ENCODE measurements at places on chromosomes 6 and 20.

DNA sequence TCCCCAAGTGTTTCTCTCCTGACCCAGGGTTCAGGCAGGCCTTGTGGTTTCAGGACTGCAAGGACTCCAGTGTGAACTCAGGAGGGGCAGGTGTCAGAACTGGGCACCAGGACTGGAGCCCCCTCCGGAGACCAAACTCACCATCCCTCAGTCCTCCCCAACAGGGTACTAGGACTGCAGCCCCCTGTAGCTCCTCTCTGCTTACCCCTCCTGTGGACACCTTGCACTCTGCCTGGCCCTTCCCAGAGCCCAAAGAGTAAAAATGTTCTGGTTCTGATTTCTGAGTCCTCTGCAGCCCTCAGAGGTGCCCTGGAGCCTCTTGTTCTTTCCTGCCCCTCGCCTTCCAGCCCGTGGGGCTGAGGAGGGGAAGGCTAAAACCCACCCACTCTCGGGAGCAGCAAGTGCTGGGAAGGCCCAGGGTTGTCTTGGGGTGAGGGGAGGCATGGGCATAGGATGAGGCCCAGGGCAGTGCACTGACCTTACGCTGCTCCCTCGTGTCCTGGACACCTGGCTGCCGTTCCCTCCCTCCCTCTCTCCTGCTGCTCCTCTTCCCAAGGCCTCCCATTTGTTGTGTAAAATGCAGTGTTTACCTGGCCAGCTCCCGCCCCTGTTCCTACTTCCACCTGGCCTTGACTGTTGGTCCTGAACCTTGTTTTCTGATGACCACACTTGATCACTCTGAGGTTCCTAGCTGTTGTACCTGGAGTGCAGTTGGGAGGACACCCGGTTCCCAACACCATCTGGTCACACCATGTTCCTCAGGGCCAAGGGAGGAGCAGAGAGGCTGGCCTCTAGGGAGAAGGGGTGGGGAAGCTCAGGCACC, 9.9 kb downstream of the CNPY3 start:
- no peaks in the 10 kb centered on the region for H3K4me1 ChIP-seq
- no peaks in the 10 kb centered on the region for H3K27me3 ChIP-seq
- H3K36me3 ChIP-seq: peaks cover 62% of the 10 kb centered on the region
- no peak overlapping the region for H3K4me3 ChIP-seq
- no peak overlapping the region for H3K27ac ChIP-seq
- DNase-seq: no peak

DNA sequence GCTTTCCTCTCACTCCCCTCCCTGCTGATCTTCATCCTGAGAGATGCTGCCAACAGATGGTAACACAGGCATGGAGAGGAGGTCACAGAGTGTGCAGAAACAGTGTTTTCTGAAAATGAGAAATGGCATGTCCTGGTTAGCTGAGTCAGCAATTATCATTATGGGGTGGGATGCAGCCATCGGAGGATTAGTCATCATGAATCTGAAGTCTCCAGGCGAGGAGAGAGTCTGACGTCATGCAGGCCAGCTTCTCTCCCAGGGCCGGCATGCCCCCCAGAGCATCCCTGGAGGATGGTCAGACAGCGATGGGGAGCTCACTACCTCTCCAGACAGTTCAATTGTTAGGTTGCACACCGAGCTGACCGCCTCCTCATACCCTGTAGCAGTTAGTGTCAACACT, 4.7 kb upstream of the GTSF1L start:
- H3K4me1 ChIP-seq: no peaks in the 10 kb centered on the region
- H3K27ac ChIP-seq: no peak overlapping the region
- H3K4me3 ChIP-seq: no peak overlapping the region
- no peak for DNase-seq

DNA sequence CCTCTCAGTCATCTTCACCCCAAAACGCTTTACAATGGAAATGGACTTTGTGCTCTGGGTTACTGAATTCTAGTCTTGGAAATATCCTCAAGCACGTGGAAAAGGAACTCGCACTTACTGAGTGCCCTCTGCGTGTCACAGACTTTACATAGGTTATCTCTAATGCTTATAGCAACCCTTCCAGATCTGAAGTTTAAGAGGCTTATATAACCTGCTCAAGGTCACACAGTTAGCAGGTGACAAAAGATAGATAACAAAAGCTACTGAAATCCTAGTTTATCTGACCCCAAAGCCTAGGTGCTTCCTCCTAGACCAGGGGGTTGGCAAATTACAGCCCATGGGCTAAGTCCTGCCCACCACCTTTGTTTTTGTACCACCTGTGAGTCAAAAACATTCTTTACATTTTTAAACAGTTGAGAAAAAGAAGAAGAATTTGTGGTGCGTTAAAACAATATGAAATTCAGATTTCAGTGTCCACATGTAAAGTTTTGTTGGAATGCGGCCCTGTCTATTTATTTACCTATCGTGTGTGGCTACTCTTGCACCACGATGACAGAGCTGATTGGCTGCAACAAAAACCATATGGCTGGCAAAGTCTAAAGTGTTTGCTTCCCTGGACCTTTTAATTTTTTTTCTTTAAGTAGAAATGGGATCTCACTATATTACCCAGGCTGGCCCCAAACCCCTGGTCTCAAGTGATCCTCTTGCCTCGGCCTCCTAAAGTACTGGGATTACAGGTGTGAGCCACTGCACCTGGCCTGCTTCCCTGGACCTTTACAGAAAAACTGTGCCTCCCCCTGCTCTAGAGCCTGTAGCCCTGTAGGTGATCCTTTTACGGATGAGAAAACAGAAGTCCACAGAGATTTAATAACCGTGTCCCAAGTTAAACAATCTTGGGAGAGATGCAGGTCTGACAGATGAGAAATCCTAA, 110.2 kb upstream of the RREB1 start:
- H3K36me3 ChIP-seq: no peaks in the 10 kb centered on the region
- H3K27me3 ChIP-seq: no peaks in the 10 kb centered on the region
- no peaks in the 10 kb centered on the region for H3K4me1 ChIP-seq
- no peak overlapping the region for H3K4me3 ChIP-seq
- DNase-seq: no peak
- H3K27ac ChIP-seq: no peak overlapping the region

DNA sequence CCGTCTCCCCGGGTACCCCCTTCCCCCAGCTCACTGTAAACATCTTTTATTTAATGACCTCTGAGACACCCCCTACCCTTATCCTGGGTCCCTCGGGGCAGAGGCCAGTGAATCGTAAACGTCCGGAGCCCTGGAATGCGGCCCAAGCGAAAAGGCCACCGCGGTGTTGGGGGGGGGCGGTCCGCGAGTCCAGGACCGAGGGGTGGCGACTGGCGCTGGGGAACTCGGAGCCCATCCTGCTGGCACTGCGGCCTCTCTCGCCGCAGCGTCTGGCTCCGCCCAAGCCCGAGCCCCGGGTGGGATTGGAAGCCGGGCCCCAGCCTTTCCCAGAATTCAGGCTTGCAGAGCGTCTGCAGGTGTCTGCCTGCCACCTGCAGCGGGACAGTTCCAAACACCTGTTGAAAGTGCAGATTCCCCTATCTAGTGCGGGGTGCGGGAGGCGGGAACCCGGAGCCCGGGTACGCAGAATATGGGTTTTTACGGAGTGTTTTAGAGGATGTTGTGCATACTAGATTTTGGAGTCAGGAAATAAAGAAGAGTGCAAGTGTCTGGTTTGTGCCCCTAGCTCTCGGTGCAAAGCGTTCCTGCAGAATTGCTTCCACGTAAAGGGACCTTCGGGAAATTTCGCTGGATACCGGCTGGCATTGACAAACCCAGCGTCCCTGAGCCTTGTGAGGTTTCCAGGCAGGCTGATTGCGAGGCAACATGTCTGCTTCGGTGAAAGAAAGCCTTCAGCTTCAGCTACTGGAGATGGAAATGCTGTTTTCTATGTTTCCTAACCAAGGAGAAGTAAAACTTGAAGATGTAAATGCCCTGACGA, 800 bp downstream of the RWDD2A start:
- peak; percentile 26 for DNase-seq
- H3K27ac ChIP-seq: peak overlapping the region; percentile 82
- no peaks in the 10 kb centered on the region for H3K36me3 ChIP-seq
- peak overlapping the region; percentile 94 for H3K4me3 ChIP-seq

GRCh38 chr6:26056583-26057350, 30.5 kb upstream of the HFE start:
- H3K4me3 ChIP-seq: peak overlapping the region; percentile 70
- no peaks in the 10 kb centered on the region for H3K27me3 ChIP-seq
- H3K36me3 ChIP-seq: no peaks in the 10 kb centered on the region
- peak overlapping the region; percentile 79 for H3K27ac ChIP-seq

GRCh38 chr6:31090973-31091364, 21.4 kb downstream of the C6orf15 start:
- H3K36me3 ChIP-seq: no peaks in the 10 kb centered on the region
- H3K4me3 ChIP-seq: no peak overlapping the region
- DNase-seq: no peak
- H3K27me3 ChIP-seq: no peaks in the 10 kb centered on the region
- H3K4me1 ChIP-seq: peaks cover 24% of the 10 kb centered on the region

DNA sequence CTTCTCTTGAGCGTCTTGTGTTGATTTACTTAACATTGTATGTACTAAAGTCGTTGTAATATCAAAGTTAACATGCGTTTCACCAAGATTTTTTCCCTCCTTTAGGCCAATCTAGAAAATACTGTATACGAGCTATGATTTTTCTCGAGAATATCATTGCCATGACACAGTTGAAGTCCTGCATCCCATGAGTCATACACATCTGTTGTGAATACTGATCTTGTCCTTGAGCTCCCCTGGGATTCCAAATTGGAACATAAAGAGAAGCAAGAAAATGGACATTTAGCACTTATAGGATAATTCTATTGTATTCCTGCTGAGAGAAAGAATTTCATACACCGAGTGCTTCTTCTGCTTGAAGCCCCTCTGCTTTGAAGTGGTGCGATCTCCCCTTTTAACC, 109.6 kb downstream of the SLC35B3 start:
- no peak for DNase-seq
- H3K4me3 ChIP-seq: no peak overlapping the region
- H3K27me3 ChIP-seq: no peaks in the 10 kb centered on the region
- H3K4me1 ChIP-seq: no peaks in the 10 kb centered on the region

DNA sequence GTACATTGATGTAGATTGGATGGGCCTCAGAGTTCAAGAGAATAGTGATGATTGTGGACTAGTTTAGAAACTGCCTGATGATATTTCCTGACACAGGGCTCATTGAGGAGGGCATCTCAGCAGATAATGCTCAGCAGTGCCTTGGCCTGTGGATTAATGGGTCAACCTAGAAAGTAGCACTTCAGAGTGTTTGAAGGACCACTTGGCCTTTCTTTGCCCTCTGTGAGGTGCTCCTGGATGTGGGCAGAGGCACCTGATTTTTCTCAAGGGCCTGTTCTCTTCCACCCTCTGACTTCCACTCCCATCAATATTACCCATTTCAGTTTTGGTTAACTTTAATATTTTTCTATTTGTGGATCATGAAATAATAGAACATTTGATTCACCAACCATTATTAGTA, 270.6 kb upstream of the BMP2 start:
- H3K27me3 ChIP-seq: no peaks in the 10 kb centered on the region
- H3K36me3 ChIP-seq: no peaks in the 10 kb centered on the region
- no peak overlapping the region for H3K27ac ChIP-seq
- DNase-seq: no peak
- H3K4me1 ChIP-seq: no peaks in the 10 kb centered on the region

- H3K36me3 ChIP-seq: no peaks in the 10 kb centered on the region
- no peaks in the 10 kb centered on the region for H3K27me3 ChIP-seq
- no peak overlapping the region for H3K27ac ChIP-seq
- peaks cover 5% of the 10 kb centered on the region for H3K4me1 ChIP-seq
- DNase-seq: no peak
- no peak overlapping the region for H3K4me3 ChIP-seq
Measured at GRCh38 chr20:57600320-57601210, 19.7 kb downstream of the ZBP1 start.

DNA sequence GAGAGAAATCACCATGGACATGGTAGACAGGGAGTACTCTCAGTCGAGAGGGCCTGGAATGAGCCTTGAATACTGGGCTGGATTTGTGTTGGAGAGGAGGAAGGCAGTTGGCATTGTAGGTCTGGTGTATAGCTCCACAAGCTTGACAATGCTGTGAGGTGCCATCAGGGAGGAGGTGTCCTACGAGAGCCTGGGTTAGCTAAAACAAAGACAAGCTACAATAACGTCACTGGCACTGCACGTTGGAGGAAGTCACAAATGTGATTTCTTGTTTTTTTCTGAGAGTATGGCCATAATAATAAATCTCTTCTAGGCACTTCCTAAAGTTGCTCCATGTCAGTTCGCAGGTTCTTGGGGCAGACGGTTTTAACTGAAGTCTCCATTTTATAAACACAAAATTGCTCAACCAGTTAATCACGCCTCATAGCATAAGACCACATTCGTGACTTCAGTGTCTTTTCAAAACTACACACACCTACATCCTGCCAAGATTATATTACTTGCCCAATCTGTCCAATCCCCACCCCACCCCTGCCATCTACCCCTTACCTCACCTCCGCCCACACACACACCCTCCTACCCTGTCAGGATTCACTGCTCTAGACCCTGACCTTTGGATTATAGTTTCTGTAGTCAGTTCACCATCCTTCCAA, 4.4 kb upstream of the HLA-DMB start:
- no peaks in the 10 kb centered on the region for H3K27me3 ChIP-seq
- H3K4me1 ChIP-seq: peaks cover 20% of the 10 kb centered on the region
- no peaks in the 10 kb centered on the region for H3K36me3 ChIP-seq
- H3K27ac ChIP-seq: no peak overlapping the region

- H3K27ac ChIP-seq: no peak overlapping the region
- H3K4me1 ChIP-seq: no peaks in the 10 kb centered on the region
- no peaks in the 10 kb centered on the region for H3K36me3 ChIP-seq
- H3K27me3 ChIP-seq: no peaks in the 10 kb centered on the region
- H3K4me3 ChIP-seq: no peak overlapping the region
- no peak for DNase-seq
Measured at GRCh38 chr6:48222241-48222640, 111.2 kb upstream of the PTCHD4 start.

- no peak for DNase-seq
- H3K36me3 ChIP-seq: no peaks in the 10 kb centered on the region
- no peak overlapping the region for H3K27ac ChIP-seq
- H3K4me1 ChIP-seq: no peaks in the 10 kb centered on the region
- no peak overlapping the region for H3K4me3 ChIP-seq
Measured at GRCh38 chr6:41352396-41352795, 17.0 kb downstream of the NCR2 start.

DNA sequence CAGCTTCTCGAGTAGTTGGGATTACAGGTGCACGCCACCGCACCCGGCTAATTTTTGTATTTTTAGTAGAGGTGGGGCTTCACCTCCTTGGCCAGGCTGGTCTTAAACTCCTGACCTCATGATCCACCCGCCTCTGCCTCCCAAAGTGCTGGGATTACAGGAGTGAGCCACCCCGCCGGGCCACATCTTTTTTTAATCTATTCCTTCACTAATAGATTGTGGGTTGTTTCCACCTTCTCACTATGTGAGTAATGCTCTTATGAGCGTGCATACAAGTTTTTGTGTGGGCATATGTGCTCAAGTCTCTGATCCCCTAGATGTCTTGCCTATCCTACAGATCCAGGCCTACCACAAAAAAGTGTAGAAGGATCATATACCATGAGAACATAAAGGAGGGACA, 30.7 kb downstream of the CARMIL1 start:
- H3K4me1 ChIP-seq: no peaks in the 10 kb centered on the region
- H3K4me3 ChIP-seq: no peak overlapping the region
- no peak overlapping the region for H3K27ac ChIP-seq
- DNase-seq: no peak
- no peaks in the 10 kb centered on the region for H3K27me3 ChIP-seq
- H3K36me3 ChIP-seq: no peaks in the 10 kb centered on the region
